ENCODE measurements at places on chromosomes 12 and 14. TPM values are rescaled to one million over a fixed set of nuclear protein-coding genes. Genes with fewer than 3 reads are reported as not detected.

GRCh38 chr12:225012-225411 is 11.1 kb upstream of the SLC6A12 start:
- no peak for DNase-seq

DNA sequence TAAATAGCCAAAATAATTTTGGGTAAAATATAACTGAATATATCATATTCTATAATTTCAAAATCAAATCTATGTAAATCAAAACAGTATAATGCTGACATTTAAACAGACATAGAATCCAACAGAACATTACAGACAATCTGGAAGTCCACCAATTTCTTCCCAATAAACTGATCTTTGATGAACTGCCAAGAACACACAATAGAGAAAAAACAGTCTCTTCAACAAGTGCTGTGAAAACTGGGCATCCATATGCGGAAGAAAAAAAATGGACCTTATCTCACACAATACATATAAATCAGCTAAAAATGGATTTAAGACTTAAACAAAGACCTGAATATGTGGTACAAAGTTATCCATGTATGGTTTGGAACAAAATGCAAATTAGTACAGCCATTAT is 1022.7 kb downstream of the TMEM121 start:
- no peak for DNase-seq

LGR5 gene
- 4.5 TPM for polyA plus RNA-seq

DNA sequence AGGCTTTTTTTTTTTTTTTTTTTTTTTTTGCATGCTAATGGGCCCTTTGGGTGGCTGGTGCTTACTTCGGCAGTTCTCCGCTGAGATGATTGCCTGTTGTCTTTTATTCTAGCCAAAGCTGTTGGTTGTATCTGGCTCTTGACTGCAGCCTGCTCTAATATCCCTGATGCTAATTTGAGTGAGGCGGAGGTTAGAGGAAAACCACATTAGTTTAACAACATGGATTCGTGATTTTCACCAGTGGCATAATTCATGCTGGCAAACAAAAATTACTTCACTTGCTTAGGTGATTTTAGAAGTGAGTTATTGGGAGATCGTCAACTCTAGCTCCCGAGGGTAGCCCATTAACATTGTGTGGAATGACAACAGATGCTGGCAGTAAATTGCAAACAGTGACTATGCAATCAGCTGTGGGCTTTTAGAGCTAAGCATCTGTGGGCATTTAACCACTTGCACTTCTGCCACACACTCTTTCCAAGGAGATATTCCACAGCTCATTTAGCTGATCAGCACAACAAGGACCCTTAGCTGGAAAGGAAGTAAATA is 97.6 kb upstream of the ZDHHC17 start:
- DNase-seq = no peak

TAS2R20 gene
- polyA plus RNA-seq = 1.4 TPM

DNA sequence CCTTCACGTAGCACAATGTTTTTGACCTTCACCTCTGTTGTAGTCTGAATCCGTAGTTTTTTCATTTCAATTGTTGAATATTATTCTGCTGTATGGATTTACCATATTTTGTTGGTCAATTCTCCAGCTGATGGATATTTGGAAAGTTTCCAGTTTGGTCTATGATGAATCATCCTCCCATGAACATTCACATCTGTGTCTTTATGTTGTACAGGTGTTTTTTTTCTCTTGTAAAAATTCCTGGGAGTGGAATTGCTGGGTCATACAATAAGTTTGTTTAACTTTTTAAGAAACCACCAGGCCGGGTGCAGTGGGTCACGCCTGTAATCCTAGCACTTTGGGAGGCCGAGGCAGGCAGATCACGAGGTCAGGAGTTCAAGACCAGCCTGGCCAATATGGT is 36.7 kb upstream of the GNG2 start:
- DNase-seq = no peak

GRCh38 chr14:53695692-53696214 is 260.9 kb downstream of the BMP4 start:
- DNase-seq = no peak

DNA sequence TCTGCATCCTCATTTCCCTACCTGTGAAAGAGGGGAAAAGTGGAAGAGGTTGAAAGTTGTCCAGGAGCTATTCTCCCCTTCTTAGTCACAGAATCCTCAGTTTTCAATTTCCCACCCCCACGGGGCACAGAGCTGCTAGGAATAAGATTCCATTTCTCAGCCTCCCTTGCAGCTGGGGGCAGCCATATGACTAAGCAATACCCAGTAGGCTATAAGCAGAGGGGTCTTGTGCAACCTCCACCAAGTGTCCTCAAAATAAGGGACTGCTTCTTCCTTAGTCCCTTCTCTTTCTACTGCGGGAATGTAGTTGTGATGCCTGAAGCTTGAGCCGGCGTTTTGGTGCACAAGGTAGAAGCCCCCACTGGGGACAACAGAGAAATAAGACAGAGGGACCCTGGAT is 40.9 kb downstream of the VWF start:
- no peak for DNase-seq

- no peak for DNase-seq
Measured at GRCh38 chr12:47938594-47938993, 24.8 kb upstream of the TMEM106C start.

HOXC6 gene
- polyA plus RNA-seq = 4.7 TPM

PLEKHG7 gene
- polyA plus RNA-seq = 0.13 TPM

DNA sequence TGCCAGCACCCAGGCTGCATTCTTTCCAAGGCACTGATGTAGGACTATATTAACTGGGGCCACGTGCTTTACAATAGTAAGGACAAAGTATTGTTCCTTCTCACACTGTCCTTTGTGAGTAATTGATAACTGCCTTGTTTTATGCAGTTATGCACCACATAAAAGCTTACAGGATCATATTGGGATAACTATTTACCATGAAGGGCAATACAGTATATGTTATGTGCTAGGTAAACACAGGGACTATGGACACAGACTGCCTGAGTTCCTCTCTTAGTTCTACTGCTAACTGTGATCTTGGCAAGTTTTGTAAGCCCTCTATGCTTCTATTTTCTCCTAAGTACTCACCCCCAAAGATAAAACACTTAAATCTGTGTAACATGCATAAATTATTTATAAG is 183.7 kb downstream of the NOVA1 start:
- no peak for DNase-seq

INSM2 gene
- polyA plus RNA-seq = not detected

TPPP2 gene
- 0.49 TPM for polyA plus RNA-seq

PTPRO gene
- polyA plus RNA-seq = 0.63 TPM

- no peak for DNase-seq
Measured at GRCh38 chr12:31900271-31900670, 58.9 kb upstream of the RESF1 start.

GRCh38 chr12:51048661-51049251 is 629 bp downstream of the LETMD1 start:
- DNase-seq = no peak

FOXG1 gene
- 0.05 TPM for polyA plus RNA-seq

- DNase-seq = no peak
Measured at GRCh38 chr12:52231305-52232202, 1.5 kb upstream of the KRT7 start.

JPH4 gene
- 0.66 TPM for polyA plus RNA-seq

DNA sequence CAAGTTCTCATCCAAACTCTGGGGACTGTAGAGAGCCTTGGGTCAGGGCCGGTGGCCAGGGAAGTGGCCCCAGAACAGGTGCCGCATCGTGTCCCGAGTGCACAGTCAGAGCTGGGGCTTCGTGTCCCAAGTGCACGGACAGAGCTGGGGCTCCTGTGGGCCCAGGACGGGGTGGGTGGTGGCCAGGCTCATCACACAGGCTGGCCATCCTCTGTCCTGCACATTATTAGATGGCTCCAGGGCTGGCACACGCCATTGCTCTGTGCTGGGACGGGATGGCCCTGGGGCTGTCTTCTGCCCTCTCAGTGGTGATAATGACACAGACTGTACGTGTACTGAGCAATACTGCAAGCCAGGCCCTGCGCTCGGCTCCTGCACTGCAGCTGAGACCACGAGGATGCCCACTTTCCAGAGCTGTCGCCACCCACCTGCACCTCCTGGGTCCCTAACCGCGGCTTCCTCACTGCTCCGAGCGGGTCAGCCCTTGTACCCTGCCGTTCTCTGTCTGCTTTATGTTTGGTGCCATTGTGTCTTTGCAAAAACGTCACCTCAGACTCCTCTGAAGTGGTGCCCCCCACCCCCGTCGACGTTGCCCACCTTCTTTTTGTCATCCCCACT is 1.9 kb downstream of the FBRSL1 start:
- DNase-seq = no peak

DNA sequence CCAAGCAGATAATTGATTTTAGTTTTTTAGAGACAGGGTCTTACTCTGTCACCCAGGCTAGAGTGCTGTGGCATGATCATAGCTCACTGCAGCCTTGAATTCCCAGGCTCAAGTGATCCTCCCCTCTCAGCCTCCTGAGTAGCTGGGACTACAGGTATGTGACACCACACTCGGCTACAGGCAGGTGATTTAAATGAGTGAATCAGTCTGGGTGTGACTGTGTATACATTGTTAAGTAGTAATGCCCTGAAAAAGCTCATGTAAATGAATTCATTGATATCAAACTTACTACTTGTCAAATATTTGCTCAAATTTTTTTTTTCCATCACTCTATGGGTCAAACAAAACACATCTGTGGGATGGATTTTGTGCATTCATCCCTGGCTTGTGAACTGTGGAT is 6.3 kb upstream of the USP44 start:
- no peak for DNase-seq

DNA sequence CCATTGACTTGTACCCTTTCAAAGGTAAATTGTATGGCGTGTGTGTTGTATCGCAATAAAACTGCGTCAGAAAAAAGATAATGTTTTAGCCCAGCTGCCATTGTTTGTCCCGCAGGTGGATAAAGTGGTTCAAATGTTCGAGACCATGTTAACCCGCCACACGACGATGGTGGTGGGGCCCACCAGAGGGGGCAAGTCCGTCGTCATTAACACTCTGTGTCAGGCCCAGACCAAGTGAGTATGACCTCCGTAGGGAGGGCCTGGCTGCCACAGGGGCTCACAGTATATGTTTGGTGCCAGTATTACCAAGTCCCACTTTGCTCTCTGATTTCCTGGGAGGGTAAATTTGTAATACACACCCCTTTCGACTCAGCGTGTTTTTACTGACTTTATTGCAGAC is 96.9 kb downstream of the DNAH10 start:
- no peak for DNase-seq

GRCh38 chr14:39107591-39107996 is 4.6 kb upstream of the SEC23A start:
- no peak for DNase-seq
